Kidney (tissue), 22 donors: ENCODE measurements at places on chromosomes 4 and X. TPM values are rescaled to one million over a fixed set of nuclear protein-coding genes. Genes with fewer than 3 reads are reported as not detected.

KLB gene
- not detected for total RNA-seq

SSX4B gene
- total RNA-seq: not detected

NMU gene
- total RNA-seq: 0.79 TPM

KIT gene
- 38.1 TPM for total RNA-seq

NDP gene
- total RNA-seq: not detected

TRIML2 gene
- not detected for total RNA-seq

HERC5 gene
- total RNA-seq: 6.5 TPM

EXOC1 gene
- total RNA-seq: 41.7 TPM

SSX2B gene
- not detected for total RNA-seq

TRO gene
- 11.6 TPM for total RNA-seq

AWAT1 gene
- total RNA-seq: not detected

TLL1 gene
- total RNA-seq: 10.0 TPM

SUPT20HL2 gene
- total RNA-seq: not detected

SRPX gene
- 39.2 TPM for total RNA-seq

TCEAL7 gene
- total RNA-seq: 2.6 TPM

ESX1 gene
- not detected for total RNA-seq

SLC16A2 gene
- 13.8 TPM for total RNA-seq

ADGRG2 gene
- 1.2 TPM for total RNA-seq

ADAM29 gene
- not detected for total RNA-seq

COX7B2 gene
- not detected for total RNA-seq

DUSP9 gene
- total RNA-seq: 4.7 TPM

CENPI gene
- 0.66 TPM for total RNA-seq

FAM47A gene
- total RNA-seq: not detected

F8A2 gene
- total RNA-seq: not detected

ZDHHC15 gene
- total RNA-seq: 2.6 TPM

SOX3 gene
- not detected for total RNA-seq

SSX3 gene
- not detected for total RNA-seq

MUC7 gene
- total RNA-seq: not detected

SPANXN4 gene
- not detected for total RNA-seq
